Effector CD4-positive, alpha-beta T cell (primary cell): ENCODE measurements at places on chromosomes 2 and 18.

DNA sequence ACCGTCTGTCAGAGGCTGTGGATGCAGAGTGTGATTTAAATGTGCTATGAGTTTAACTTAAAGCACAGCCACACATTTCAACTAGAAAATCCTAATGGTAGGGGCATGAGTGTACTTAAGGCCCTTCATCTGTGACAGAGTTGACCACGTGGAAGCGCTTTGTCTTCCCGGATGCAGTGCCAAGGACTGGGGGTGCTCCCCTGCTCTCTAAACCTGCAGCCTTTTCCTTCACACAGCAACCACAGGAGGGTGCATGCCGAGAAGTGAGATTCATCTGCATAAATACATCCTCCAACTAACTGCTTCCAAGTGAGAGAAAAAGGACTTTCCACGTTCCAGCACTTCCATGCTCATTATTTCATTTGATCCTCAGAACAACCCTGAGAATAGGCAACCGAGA is 149.6 kb downstream of the MYT1L start:
- no peak for DNase-seq

GRCh38 chr2:212882626-212883025 is 268.8 kb downstream of the IKZF2 start:
- DNase-seq = no peak

DNA sequence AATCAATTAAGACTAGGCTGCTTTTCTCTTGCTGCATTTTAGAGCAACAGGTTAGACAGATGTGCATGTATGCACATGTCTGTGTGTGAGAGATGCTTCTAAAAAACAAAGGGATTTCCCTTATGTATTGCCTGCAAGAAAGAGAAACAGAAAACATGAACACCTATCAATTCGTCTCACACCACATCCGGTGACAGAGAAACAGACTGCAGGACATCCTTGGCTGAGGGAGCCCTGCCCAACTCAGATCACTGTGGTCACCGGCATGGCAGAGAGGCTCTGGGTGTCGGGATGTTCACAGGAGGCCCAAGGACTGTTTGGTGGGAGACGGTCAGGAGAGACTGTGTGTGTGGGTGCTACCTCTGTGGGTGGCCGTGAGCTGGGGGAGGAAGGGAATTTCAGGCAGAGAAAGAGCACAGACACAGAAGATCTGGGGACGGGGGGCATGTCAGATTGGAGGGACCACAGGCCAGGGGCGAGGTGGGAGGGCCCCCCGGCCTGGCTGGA is 24.9 kb downstream of the FHL2 start:
- DNase-seq = no peak

- no peak for DNase-seq
Measured at GRCh38 chr2:23518481-23519333, 133.7 kb downstream of the KLHL29 start.

DNA sequence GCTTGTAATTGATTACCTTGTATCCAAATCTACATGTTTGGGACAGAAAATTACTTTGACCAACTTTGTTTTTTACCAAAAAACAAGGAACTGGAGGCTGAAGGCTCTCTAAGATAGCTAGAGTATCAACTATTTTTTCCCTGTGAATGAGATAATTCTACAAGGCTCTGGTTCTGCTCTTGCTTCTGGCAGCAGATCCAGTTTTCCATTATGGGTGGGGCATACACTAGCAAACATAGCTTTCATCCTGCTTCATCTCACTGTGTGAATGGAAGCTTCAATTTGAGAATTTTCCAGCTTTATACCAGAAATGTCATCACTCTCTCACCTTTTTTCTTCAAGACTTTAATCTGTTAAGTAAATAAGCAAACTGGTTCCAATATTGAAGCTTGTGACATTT is 249.7 kb downstream of the RPRM start:
- no peak for DNase-seq

DNA sequence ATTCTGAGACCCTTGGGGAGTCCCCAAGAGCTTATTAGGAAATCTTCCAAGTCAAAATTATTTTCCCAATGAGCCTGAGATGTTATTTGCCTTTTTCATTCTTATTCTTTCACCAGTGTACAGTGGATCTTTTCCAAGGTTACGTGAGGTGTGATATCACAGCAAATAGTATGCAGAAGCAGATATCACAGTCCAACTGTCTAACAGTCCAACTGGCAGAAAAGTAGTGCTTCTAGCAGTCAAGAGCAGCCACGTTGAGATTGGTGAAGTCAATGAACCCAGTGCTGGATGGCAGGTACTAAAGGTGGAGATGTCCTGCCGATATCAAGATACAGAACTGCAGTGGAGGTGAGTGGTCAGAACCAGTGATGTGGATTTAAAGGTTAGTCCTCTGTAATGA is 78.9 kb upstream of the ZNF397 start:
- no peak for DNase-seq

- DNase-seq = no peak
Measured at GRCh38 chr2:188620916-188621315, 329.2 kb downstream of the GULP1 start.

DNA sequence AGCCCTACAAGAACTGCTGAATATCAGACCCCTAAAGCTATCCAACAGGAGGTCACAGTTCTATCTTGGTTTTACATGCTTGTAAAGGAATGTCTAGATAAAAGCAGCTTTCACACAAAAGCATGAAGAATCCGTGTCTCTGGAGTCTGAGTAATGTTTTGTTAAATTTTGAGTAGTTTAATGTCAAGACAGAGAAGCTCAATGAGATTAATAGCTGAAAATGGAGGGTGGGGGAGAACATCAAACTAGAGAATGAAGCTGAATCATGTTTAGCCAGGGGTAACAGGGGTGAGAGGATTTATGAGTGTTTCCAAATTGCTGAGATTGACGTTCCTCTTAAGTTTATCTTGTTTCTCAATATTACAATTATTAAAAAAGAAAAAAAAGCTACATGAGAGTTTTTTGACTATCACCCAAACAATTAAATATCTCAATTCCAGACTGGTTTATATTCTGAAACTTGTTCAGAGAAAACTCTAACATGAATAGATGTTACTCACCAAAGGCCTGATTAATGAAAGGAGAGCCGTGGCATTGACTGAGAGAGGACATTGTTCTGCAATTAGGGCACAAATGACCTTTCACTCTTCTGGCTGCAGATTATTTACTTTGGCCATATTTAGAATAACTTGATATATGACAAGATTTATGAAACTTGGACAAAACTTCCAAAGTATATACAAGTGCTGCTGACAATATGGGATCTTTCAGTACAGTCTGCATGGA is 266.4 kb upstream of the ETAA1 start:
- no peak for DNase-seq

GRCh38 chr2:207662203-207662602 is 37.0 kb upstream of the METTL21A start:
- no peak for DNase-seq

- DNase-seq = no peak
Measured at GRCh38 chr18:63233334-63233733, 86.2 kb downstream of the BCL2 start.

DNA sequence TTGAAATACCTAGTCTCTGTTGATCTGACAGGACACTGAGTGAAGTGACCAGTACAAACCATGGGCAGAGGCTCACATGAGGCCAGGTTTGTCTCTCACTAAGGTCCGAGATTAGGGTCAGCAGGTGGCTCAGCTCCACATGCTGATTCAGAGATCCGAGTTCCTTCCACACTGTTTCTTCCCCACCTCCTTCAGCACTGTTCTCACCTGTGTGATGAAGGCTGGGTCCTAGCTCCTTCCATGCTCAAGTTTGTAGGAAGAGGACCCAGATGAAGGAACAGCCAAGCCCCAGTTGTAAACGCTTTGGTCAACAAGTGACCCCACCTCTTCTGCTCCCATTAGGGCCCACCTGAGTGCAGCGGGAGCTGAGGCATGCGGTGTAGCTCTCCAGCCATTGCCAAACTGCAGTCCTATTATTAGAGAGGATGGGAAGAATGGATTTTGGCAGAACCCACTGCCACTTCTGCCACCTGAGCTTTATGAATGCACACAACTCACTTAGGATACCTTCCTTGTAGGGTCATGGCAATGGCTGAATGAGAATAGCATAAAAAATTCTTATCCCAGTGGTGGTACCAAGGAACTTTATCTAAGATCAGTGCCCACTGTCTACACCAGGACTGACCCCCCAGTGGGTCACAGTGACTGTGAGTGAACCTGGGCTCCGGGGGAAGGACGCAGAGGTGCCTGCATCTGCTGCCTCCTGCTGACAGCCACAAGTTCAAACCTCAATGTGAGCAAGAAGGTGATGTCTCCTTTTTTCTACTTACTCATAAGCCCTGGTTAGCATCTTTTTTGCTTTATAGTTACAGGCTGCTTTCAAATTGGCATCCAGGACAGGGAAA is 324.8 kb upstream of the HS6ST1 start:
- no peak for DNase-seq

DNA sequence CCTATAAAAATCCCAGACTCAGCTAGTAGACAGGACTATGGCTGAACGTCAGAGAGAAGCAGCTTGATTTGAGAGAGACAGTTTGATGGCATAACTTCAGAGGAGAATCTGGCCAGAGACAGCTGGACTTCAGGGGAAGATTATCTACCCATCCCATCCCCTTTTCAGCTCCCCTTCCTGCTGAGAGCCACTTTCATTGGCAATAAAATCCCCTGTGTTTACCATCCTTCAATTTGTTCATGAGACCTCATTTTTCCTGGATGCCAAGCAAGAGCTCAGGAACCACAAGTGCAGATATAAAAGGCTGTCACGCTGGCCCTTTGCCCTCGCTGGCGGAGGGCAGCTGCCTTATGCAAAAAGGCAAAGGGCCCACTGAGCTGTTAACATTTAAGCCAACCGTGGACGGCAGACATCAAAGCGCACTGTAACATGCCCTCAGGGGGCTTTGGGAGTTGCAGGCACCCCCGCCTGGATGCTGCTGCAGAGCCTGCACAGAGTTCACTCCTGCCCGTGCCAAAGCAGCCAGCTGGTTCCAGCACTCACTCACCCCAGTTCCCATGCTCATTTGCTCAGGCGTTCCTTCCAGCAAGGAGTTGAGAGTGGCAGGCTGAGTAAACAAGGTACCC is 164.3 kb upstream of the PGAP1 start:
- DNase-seq = no peak

DNA sequence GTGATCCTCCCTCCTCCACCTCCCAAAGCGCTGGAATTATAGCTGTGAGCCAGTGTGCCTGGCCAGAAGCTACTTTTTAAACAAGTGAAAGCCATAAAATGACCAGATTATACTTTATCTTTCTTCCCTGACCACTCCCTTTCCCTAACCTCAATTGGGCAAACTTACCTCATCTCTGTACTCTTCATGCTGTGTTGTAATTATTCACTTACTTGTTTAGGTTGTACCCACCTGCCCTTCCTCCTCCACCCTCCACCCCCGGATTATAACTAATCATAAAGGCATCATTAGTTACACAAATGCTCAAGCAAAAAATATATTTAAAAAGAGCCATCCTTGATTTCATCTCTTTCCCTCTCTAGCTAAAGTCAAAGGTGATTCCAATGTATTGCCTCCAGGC is 279.9 kb downstream of the SETBP1 start:
- no peak for DNase-seq

DNA sequence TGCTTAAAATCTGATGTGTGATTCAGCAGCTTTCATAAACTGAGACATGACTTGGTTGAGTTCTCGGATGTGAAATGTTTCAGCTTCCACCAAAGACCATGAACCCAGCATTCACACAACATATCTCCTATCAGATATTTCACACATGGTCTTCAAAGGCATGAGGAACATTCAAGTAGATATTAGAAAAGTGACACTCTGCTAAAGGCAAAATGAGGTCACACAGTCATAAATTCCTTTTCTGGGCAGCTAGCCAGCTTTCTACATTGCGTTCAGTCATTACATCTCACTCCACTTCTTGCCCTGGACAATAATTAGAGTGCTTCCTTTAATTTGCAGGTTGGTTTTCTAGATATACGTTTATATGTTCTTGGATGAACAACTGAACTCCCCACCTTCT is 96.7 kb downstream of the GAREM1 start:
- no peak for DNase-seq

GRCh38 chr2:48414640-48414979 is 115.3 kb upstream of the STON1 start:
- DNase-seq = no peak

DNA sequence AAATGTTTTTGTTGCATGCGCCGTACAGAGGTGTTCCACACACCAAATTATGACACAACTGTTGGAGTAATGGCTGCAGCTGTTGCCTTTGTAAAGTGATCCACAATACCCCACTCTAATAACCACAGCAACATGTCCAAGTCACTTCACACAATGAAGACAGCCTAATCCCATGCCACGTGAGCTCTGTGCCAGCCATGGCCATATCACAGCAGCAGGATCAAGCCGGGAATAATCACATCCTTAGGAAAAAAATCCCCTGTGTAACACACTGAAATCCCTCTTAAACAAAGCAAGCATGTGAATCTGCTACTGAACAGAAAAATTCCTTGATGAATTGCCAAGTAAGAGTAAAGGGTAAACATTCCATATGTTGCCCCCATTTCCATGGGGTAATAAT is 179.5 kb upstream of the PARD3B start:
- DNase-seq = no peak

GRCh38 chr18:28903306-28903705 is 726.4 kb upstream of the CDH2 start:
- no peak for DNase-seq

- DNase-seq = no peak
Measured at GRCh38 chr2:51387235-51387634, 355.3 kb upstream of the NRXN1 start.

- DNase-seq = peak; percentile 33
Measured at GRCh38 chr2:236507393-236508085, 62.1 kb upstream of the ACKR3 start.

DNA sequence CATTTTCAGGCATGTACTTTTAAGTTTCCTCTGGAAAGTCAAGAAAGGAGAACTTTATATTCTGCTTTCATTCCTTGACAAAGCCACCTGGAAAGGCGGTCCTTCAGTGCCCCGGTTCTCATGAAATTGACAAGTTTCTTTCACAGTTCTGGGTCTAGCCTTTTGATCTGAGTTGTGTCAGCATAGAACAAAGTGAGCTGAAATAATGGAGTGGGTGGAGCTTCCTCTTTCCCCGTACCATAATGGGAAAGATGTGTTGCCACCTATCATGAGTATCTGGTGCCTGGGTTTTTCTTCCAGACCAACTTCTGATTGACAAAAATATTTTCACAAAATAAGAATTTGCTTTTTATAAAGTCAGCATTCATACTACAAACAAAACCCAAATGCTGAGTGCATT is 49.3 kb downstream of the PTRHD1 start:
- DNase-seq = no peak

DNA sequence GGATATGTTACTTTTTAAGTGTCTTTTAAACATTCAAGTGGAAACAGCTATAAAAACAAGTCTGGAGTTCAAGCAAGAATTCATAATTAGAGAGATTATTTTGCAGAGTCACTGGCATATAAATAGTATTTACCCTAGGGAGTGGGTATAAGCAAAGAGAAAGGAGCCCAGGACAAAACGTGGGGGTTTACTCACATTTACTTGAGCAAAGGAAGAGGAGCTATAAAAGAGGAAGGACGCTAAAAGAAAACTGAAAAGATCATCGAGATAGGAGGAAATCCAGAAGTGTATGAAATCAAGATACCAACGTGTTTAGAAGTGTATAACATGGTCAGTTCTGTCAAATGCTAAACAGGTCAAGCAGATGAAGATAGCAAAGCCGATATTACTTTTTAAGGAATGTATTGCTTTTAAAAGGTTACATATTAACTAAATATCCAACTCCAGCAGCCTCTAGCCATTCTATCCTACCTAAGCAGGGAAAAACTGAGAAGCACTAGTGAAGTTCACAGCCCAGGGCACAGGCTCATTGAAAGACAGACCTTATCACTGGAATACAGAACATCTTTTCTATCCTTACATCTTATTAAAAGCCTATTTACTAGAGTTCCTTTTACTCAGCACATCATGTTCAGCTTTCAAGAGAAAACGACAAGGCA is 8.6 kb downstream of the KANSL1L start:
- no peak for DNase-seq
